ENCODE measurements at places on chromosomes 2 and 18. TPM values are rescaled to one million over a fixed set of nuclear protein-coding genes. Genes with fewer than 3 reads are reported as not detected.

- H3K27ac ChIP-seq: no peak overlapping the region
- peaks cover 9% of the 10 kb centered on the region for H3K4me1 ChIP-seq
- DNase-seq: no peak
- no peak overlapping the region for H3K4me3 ChIP-seq
- H3K36me3 ChIP-seq: no peaks in the 10 kb centered on the region
Measured at GRCh38 chr2:102056079-102056581, 64.4 kb downstream of the IL1R2 start.

GRCh38 chr18:31778391-31778950 is 17.8 kb upstream of the SLC25A52 start:
- H3K4me3 ChIP-seq: no peak overlapping the region
- DNase-seq: no peak
- no peaks in the 10 kb centered on the region for H3K36me3 ChIP-seq
- no peak overlapping the region for H3K27ac ChIP-seq
- peaks cover 3% of the 10 kb centered on the region for H3K27me3 ChIP-seq

DNA sequence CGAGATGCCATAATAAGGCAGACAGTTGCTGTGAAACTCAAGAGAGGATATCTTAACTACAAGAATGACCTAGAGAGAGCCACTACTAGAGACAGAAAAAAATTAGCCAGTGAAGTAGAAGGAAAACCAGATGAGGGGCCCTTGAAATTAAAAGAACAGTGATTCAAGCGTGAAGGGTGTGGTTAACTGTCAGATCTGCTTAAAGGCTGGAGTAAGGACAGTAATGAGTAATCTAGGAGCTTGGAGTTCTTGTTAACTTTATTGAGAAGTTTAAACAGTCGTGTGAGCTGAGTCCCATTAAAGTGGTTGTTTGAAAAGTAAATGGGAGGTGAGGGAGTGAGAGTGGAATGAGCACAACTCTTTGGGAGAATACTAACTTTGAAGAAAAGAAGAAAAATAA is 21.3 kb downstream of the PIGN start:
- no peak for DNase-seq
- no peak overlapping the region for H3K4me3 ChIP-seq
- peaks cover 21% of the 10 kb centered on the region for H3K36me3 ChIP-seq
- no peaks in the 10 kb centered on the region for H3K27me3 ChIP-seq
- peaks cover 9% of the 10 kb centered on the region for H3K4me1 ChIP-seq

DNA sequence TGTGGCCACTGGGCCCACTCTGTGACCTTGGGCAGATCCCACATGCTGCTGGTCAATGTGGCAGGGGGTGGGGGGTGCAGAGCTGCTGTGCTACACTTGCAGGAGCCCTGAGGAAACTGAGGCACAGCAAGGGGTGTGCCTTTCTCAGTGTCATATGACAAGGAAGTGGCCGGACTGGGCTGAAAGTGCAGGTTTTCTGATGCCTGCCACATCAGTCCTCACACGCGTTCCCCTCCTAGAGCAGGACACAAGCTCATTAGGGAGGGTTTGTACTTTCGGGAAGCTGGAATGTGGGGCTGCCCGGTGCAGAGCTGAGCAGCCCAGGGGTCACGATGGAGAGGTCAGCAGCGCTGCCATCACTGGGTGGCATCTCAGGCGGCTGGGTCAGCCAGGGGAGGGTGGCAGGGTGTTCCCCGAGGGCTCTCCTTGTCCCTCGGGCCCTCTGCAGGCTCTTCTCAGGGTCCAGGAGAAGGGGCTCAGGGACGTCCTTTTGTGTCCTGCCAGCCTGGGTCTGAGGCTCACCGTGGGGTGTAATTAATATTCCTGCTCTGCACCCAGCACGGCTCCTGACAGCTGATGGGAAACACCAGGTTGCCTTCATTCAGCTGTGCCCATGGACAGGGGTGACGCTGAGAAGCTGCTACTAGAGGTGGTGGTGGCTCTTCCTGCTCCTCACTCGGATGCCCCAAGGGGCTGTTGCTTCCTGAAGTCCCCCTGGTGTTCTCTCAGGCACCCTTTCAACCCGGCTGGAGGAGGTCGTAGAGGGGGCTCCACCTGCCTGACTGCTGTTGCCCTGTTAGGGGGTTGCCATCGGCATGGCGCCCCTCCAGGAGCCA is 62.1 kb upstream of the HDAC4 start:
- peaks cover 2% of the 10 kb centered on the region for H3K27me3 ChIP-seq
- no peak overlapping the region for H3K4me3 ChIP-seq
- H3K4me1 ChIP-seq: no peaks in the 10 kb centered on the region

DNA sequence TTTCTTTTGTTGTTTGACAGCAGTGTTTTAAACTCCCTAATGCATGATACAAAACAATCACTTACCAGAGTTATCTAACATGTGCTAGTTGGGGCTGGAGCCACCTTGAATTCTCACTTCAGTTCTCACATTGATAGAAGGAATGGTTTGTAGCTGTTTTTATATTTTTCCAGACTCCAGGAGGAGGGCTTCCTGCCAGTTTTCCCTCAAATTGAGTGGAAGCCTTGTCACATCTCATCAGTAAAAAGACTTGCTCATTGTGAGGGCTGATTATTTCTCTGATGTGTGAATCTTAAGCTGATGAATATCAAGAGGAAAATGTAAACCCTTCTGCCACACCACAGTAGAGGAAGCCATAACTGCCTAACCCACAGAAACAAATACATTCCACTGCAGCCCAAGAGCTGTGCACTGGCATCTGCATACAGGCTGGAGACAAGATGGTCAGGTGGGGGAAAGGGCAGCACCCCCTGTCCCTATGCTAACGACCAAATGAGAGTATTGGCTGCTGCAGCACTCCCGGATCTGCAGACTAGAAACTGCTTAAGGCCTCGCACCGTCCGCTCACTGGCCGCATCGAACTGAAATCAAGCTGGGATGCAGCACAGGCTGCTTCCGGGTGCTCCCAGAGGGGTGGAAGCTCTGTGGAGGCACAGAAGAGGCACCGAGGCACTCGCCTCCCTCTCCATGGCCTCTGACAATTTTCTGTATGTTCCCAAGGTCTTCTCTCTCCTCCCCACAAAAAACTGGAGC is 73.7 kb upstream of the TPO start:
- no peak overlapping the region for H3K4me3 ChIP-seq
- peaks cover 1% of the 10 kb centered on the region for H3K27me3 ChIP-seq
- H3K27ac ChIP-seq: no peak overlapping the region

GRCh38 chr2:191818725-191819350 is 28.1 kb downstream of the CAVIN2 start:
- H3K27me3 ChIP-seq: peaks cover 19% of the 10 kb centered on the region
- no peak overlapping the region for H3K4me3 ChIP-seq
- no peak for DNase-seq

DNA sequence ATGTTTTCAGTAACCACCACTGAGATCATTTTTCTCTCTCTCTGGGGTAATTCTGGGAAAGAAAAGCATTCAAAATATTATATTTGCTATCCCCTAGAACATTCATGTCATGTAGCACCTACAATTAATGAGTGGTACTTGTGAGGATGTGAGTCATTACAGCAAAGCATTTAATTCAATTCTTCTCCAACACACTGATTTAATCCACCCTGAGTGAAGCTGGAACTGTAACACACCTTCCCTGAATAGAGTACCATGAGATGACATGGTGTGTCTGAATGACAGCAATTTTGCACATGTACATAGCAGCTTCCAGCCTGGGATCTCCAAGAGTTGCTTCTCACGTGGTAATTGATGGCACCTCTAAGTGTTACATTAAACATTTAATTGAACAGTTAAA is 207.1 kb upstream of the SLC14A2 start:
- DNase-seq: no peak
- no peak overlapping the region for H3K27ac ChIP-seq
- no peaks in the 10 kb centered on the region for H3K4me1 ChIP-seq

GRCh38 chr2:47666332-47666731 is 116.6 kb upstream of the MSH6 start:
- H3K4me3 ChIP-seq: no peak overlapping the region
- no peak overlapping the region for H3K27ac ChIP-seq
- peaks cover 2% of the 10 kb centered on the region for H3K27me3 ChIP-seq
- H3K36me3 ChIP-seq: no peaks in the 10 kb centered on the region

GRCh38 chr2:19491796-19492195 is 133.4 kb upstream of the OSR1 start:
- DNase-seq: no peak
- peaks cover 10% of the 10 kb centered on the region for H3K4me1 ChIP-seq
- no peak overlapping the region for H3K4me3 ChIP-seq
- H3K27me3 ChIP-seq: peaks cover 11% of the 10 kb centered on the region
- no peak overlapping the region for H3K27ac ChIP-seq

- no peaks in the 10 kb centered on the region for H3K36me3 ChIP-seq
- H3K27me3 ChIP-seq: no peaks in the 10 kb centered on the region
- DNase-seq: no peak
- peaks cover 2% of the 10 kb centered on the region for H3K4me1 ChIP-seq
- H3K4me3 ChIP-seq: no peak overlapping the region
Measured at GRCh38 chr2:55162284-55163006, 69.6 kb downstream of the CLHC1 start.

- no peak for DNase-seq
- H3K4me1 ChIP-seq: no peaks in the 10 kb centered on the region
- no peak overlapping the region for H3K4me3 ChIP-seq
- no peaks in the 10 kb centered on the region for H3K36me3 ChIP-seq
Measured at GRCh38 chr18:4035521-4035920, 419.6 kb downstream of the DLGAP1 start.

DNA sequence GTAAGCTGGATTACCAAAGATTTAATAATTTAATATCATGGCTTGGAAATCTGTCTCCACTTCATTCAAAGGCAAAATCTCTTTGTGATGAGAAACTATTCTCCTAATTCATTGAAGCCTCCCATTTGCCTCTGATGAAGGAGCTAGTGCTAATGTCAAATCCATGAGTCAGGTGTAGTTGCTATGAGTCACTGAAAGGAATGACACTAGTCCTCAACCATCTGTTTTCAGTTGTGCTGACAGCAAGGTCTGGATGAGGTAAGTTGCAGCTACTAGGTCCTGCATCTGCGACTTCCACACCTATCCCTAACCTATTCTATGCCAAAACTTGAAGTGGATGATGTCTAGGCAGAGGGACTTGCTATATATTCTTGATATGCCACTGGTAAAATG is 324.0 kb upstream of the UBE2E3 start:
- no peak overlapping the region for H3K27ac ChIP-seq
- H3K27me3 ChIP-seq: peaks cover 13% of the 10 kb centered on the region

- H3K4me1 ChIP-seq: peaks cover 4% of the 10 kb centered on the region
- H3K4me3 ChIP-seq: no peak overlapping the region
- DNase-seq: no peak
- H3K27me3 ChIP-seq: peaks cover 39% of the 10 kb centered on the region
- H3K36me3 ChIP-seq: no peaks in the 10 kb centered on the region
Measured at GRCh38 chr2:11680901-11681721, 11.1 kb upstream of the NTSR2 start.

DNA sequence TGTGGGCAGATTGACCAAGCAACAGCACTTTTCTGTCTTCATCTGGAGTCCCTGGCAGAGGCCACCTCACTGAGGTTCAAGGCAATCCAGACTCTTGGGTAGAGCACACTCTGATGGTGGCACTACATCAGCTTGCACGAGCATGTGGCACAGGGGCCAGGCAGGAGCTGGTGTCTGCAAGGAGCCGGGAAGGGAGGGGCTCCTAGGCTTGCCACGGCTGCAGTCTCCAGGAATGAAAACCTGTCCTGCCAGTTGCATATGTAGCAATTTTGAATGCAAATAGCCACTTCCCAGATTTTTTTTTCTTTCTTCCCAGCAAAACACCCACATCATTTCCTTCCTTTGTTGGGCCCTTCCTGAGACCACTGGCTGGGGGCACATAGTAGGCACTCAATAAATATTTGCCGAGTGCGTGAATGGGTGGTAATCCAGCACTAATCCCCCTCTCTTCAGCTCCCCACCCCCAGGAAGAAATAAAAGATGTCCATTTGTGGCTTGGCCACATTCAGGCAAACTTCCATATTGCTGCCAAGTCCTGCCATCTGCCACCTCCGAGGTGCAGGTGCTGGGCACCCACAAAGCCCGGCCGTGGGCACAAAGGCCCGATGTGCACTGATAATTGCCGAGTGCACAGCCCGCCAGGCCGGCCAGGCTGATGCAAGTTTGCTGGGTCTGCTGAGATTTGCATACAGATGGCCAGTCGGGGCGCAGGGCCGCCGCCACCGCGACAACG is 72.4 kb downstream of the MYCN start:
- no peak overlapping the region for H3K4me3 ChIP-seq
- H3K27me3 ChIP-seq: peaks cover 18% of the 10 kb centered on the region
- no peaks in the 10 kb centered on the region for H3K36me3 ChIP-seq
- no peak for DNase-seq

- H3K27ac ChIP-seq: no peak overlapping the region
- no peak for DNase-seq
- no peak overlapping the region for H3K4me3 ChIP-seq
- peaks cover 3% of the 10 kb centered on the region for H3K27me3 ChIP-seq
- H3K4me1 ChIP-seq: no peaks in the 10 kb centered on the region
Measured at GRCh38 chr2:31268344-31268743, 34.4 kb downstream of the EHD3 start.

DNA sequence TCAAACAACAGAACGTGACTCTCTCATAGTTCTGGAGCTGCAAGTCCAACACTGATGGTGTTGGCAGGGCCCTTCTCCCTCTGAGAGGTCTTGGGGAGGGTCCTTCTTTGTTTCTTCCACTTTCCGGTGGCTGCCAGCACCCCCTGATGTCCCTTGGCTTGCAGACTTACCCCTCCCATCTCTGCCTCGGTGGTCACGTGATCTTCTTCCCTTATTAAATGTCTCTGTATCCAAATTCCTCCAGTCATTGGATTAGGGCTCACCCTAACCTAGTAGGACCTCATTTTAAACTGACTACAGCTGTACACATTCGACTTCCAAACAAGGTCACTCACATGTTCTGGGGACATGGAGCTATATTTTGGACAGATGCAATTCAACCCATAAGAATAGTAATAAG is 780.6 kb upstream of the SALL3 start:
- no peaks in the 10 kb centered on the region for H3K4me1 ChIP-seq
- H3K4me3 ChIP-seq: no peak overlapping the region
- H3K27me3 ChIP-seq: no peaks in the 10 kb centered on the region
- H3K36me3 ChIP-seq: no peaks in the 10 kb centered on the region

DNA sequence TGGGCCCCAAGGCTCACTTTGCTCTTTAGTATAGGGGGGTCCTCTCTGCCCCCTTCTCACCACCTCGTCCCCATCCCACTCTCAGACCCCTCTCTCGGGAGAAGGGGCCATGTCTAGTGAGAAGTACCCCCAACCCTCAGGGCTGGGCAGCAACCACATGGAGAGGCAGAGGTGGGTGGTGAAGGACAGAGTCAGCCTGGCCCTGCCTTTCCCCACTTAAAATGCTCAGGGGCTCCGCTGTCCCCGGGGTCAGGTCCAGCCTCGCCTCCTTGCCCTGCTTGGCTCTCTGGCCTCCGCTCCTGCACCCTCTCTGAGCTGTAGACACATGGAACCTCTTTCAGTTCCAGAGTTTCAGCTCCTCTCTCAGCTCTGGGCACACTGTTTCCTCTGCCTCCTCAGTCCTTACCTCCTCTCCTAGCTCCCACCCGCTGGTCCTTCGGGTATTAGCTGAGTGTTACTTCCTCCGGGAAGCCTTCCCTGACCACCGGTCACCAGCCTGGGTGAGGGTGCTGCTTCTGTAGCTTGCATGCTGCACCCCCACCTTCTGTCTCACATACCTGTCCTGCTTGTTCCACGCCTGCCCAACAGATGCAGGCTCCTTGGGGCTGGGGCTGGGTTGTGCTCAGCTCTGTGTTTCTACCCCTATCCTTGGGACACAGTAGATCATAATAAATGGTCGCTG is 79.5 kb upstream of the OTOF start:
- no peak overlapping the region for H3K27ac ChIP-seq
- H3K36me3 ChIP-seq: no peaks in the 10 kb centered on the region
- H3K4me3 ChIP-seq: no peak overlapping the region
- no peak for DNase-seq
- H3K4me1 ChIP-seq: peaks cover 2% of the 10 kb centered on the region

The FBXO48 gene
- 5.4 TPM for total RNA-seq

The MAPRE3 gene
- 2.7 TPM for total RNA-seq

The C2orf66 gene
- 0.33 TPM for total RNA-seq

The TUBA4B gene
- not detected for total RNA-seq

The DLGAP1 gene
- total RNA-seq: 1.5 TPM

The VIT gene
- not detected for total RNA-seq
